Hair follicular keratinocyte (primary cell): ENCODE measurements at places on chromosomes 2 and 18. TPM values are rescaled to one million over a fixed set of nuclear protein-coding genes. Genes with fewer than 3 reads are reported as not detected.

FAM237A gene
- not detected in 2 replicates for total RNA-seq

SNORC gene
- total RNA-seq, result 0.04 and 1.2 TPM in 2 replicates

DSG1 gene
- total RNA-seq, result 0.38 and 0.55 TPM in 2 replicates

IL1RL1 gene
- 1.5 and 4.3 TPM in 2 replicates for total RNA-seq

CRACDL gene
- 0.23 and 0.80 TPM in 2 replicates for total RNA-seq

LRRC30 gene
- total RNA-seq, result not detected in 2 replicates

DPP10 gene
- 0.78 TPM in 1 of 2 replicates, not detected in the other for total RNA-seq

PLEKHA3 gene
- 2.0 and 2.1 TPM in 2 replicates for total RNA-seq

CFAP65 gene
- not detected in 2 replicates for total RNA-seq

PARD3B gene
- 0.23 and 0.42 TPM in 2 replicates for total RNA-seq

KCNF1 gene
- total RNA-seq, result 0.04 TPM in 1 of 2 replicates, not detected in the other

PDE11A gene
- total RNA-seq, result not detected in 2 replicates

SLC39A10 gene
- 64.9 and 86.5 TPM in 2 replicates for total RNA-seq

TMEM37 gene
- 0.19 TPM in 1 of 2 replicates, not detected in the other for total RNA-seq

SLC11A1 gene
- 0.08 TPM in 1 of 2 replicates, not detected in the other for total RNA-seq

PCARE gene
- total RNA-seq, result not detected in 2 replicates

KCNK3 gene
- not detected in 2 replicates for total RNA-seq

MC4R gene
- not detected in 2 replicates for total RNA-seq

PAX8 gene
- total RNA-seq, result 3.5 and 3.7 TPM in 2 replicates

HAAO gene
- 0.15 TPM in 1 of 2 replicates, not detected in the other for total RNA-seq

STAT1 gene
- 29.8 and 32.1 TPM in 2 replicates for total RNA-seq

NPHP1 gene
- 3.7 and 6.7 TPM in 2 replicates for total RNA-seq

CRYGD gene
- total RNA-seq, result not detected in 2 replicates

GCG gene
- total RNA-seq, result not detected in 2 replicates

FER1L5 gene
- total RNA-seq, result 0.34 TPM in 1 of 2 replicates, not detected in the other

OSBPL6 gene
- 10.4 and 11.6 TPM in 2 replicates for total RNA-seq

GPBAR1 gene
- total RNA-seq, result not detected in 2 replicates

MAPRE3 gene
- 2.6 and 6.9 TPM in 2 replicates for total RNA-seq

CKAP2L gene
- total RNA-seq, result 11.3 and 21.2 TPM in 2 replicates

ANKRD62 gene
- not detected in 2 replicates for total RNA-seq

TEX44 gene
- total RNA-seq, result not detected in 2 replicates

HOXD8 gene
- total RNA-seq, result 1.2 TPM in 1 of 2 replicates, not detected in the other

SERPINB12 gene
- not detected in 2 replicates for total RNA-seq

IL1F10 gene
- total RNA-seq, result 0.08 and 1.3 TPM in 2 replicates

KIF5C gene
- under 0.01 and 0.38 TPM in 2 replicates for total RNA-seq

GAL3ST2 gene
- not detected in 2 replicates for total RNA-seq

CHRND gene
- not detected in 2 replicates for total RNA-seq

LINC00305 gene
- total RNA-seq, result not detected in 2 replicates

MYOM1 gene
- total RNA-seq, result 0.04 and 0.08 TPM in 2 replicates

COL5A2 gene
- 43.5 and 52.9 TPM in 2 replicates for total RNA-seq

TMEFF2 gene
- 0.08 TPM in 1 of 2 replicates, not detected in the other for total RNA-seq

ABCB11 gene
- total RNA-seq, result not detected in 2 replicates

CRYGC gene
- total RNA-seq, result not detected in 2 replicates

CPLX4 gene
- total RNA-seq, result not detected in 2 replicates

CDC42EP3 gene
- 19.9 and 26.7 TPM in 2 replicates for total RNA-seq

PROKR1 gene
- not detected in 2 replicates for total RNA-seq
